ENCODE measurements at places on chromosomes 4 and X. TPM values are rescaled to one million over a fixed set of nuclear protein-coding genes. Genes with fewer than 3 reads are reported as not detected.

The RLIM gene
- 43.1 TPM for total RNA-seq

The CD99L2 gene
- total RNA-seq: 16.0 TPM

The NPNT gene
- not detected for total RNA-seq

The MAGIX gene
- total RNA-seq: 1.6 TPM

The CYP2U1 gene
- total RNA-seq: 16.3 TPM

The TLR2 gene
- 5.4 TPM for total RNA-seq

The CSAG3 gene
- not detected for total RNA-seq

The FRG2 gene
- not detected for total RNA-seq

The PROM1 gene
- not detected for total RNA-seq

The ARHGAP24 gene
- 141 TPM for total RNA-seq

The TMSB15B gene
- total RNA-seq: 9.0 TPM

The SPANXA1 gene
- not detected for total RNA-seq

The CSN1S1 gene
- total RNA-seq: not detected

The MTMR8 gene
- total RNA-seq: 11.8 TPM

DNA sequence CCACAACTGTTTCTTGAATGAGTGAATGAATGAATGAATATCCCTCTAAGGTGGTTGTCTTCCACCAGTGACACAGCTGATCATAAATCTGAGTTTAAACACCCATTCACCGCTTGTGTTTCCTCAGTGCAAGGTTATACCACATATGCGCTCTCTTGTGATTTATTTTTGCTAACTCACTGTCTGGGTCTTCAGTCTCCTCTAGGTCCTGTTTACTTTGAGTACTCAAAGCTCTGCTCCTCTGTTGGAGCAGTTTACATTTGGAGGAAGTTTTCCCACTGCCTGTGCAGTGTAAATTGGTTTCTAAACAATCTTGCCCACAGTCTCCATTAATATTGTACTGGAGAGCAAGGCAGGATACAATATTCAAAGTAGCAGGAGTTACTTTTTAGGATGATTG lies 212.6 kb upstream of the JADE1 start:
- no peaks in the 10 kb centered on the region for H3K36me3 ChIP-seq
- no peaks in the 10 kb centered on the region for H3K27me3 ChIP-seq
- H3K4me3 ChIP-seq: no peak overlapping the region
- DNase-seq: no peak

GRCh38 chr4:142485452-142485851 lies 360.6 kb downstream of the INPP4B start:
- H3K27me3 ChIP-seq: no peaks in the 10 kb centered on the region
- H3K4me3 ChIP-seq: no peak overlapping the region
- no peaks in the 10 kb centered on the region for H3K36me3 ChIP-seq

- H3K4me3 ChIP-seq: no peak overlapping the region
- peaks cover 13% of the 10 kb centered on the region for H3K4me1 ChIP-seq
- no peak for DNase-seq
Observed at GRCh38 chrX:31223817-31224216, 152.0 kb upstream of the FTHL17 start.

DNA sequence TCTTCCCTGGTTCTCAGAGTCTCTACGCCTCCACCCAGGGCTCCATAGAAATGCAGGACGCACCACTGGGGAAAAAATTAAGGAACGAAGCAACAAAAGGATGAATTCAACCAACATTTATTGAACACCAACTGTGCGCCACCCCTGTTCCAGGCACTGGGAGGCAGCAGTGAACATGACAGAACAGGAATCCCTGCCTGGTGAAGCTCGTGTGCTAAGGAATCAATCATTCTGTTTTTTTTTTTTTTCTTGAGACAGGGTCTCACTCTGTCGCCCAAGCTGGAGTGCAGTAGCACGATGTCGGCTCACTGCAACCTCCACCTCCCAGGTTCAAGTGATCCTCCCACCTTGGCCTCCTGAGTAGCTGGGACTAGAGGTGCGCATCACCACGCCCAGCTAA lies 1.9 kb upstream of the FTSJ1 start:
- no peaks in the 10 kb centered on the region for H3K36me3 ChIP-seq
- H3K27ac ChIP-seq: no peak overlapping the region
- no peaks in the 10 kb centered on the region for H3K27me3 ChIP-seq

DNA sequence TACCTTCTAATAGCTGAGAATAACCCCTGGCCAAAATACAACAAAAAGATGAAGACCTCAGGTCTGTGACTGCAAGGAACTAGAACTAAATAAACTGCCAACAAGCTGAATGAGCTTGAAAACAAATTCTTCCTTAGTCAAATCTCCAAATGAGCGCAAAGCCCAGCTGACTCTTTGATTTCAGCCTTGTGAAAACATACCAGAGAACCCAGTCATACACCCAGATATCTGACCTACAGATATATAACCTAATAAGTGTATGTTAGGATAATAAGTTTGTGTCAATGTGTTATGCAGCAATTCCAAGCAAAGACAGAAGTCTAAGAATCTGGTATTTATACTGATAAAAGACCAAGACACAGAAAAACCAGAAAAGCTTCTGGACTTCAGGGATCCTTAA lies 38.0 kb upstream of the ADGRL3 start:
- no peak overlapping the region for H3K27ac ChIP-seq
- no peaks in the 10 kb centered on the region for H3K27me3 ChIP-seq
- H3K4me3 ChIP-seq: no peak overlapping the region
- DNase-seq: no peak
- H3K36me3 ChIP-seq: no peaks in the 10 kb centered on the region

DNA sequence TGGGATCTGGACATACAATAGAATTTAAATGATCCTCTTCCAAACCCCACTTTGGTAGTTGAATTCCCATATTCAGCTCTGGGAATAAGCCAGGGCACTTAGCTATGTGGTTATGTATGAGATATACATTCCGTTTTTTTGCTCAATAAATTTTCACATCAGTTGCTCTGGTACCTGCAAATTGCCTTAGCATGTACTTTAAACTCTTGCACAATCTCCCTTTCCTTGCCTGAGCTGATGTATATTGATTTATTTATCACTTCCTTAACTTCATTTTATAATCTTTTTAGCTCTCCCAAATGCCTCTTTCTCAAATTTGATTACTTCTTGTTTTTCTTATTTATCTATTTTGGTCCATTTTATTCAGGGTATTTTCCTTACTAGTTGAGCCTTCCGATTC lies 90.1 kb upstream of the AGA start:
- no peaks in the 10 kb centered on the region for H3K27me3 ChIP-seq
- no peaks in the 10 kb centered on the region for H3K4me1 ChIP-seq
- H3K27ac ChIP-seq: no peak overlapping the region
- H3K36me3 ChIP-seq: no peaks in the 10 kb centered on the region
- no peak overlapping the region for H3K4me3 ChIP-seq

DNA sequence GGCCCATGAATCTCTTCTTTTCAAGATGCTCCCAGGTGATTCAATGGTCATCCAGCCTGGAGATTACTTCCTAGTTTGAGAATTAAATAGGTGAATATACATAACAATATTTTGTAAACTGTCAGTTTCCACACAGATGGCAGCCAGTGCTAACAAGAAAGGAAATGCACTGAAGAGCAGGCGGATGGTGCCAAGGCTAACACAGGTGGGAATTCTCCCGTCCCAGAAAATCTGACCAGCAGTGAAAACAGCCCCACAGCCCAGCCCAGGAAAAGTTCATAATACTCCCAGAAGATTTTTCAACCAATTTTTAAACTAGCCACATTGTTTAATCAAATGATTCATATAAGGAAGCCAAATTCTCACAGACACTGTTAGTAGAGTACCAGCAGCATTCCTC lies 387.2 kb upstream of the GATB start:
- H3K27me3 ChIP-seq: peaks cover 4% of the 10 kb centered on the region
- no peaks in the 10 kb centered on the region for H3K36me3 ChIP-seq
- no peak overlapping the region for H3K27ac ChIP-seq
- DNase-seq: no peak

- no peak overlapping the region for H3K27ac ChIP-seq
- DNase-seq: no peak
- no peak overlapping the region for H3K4me3 ChIP-seq
- H3K27me3 ChIP-seq: peaks cover 22% of the 10 kb centered on the region
- H3K4me1 ChIP-seq: peaks cover 2% of the 10 kb centered on the region
Observed at GRCh38 chr4:141126769-141127168, 6.5 kb downstream of the RNF150 start.

GRCh38 chr4:138445098-138445497 lies 202.9 kb upstream of the SLC7A11 start:
- H3K27ac ChIP-seq: no peak overlapping the region
- DNase-seq: no peak
- H3K4me1 ChIP-seq: no peaks in the 10 kb centered on the region
- H3K4me3 ChIP-seq: no peak overlapping the region
- no peaks in the 10 kb centered on the region for H3K36me3 ChIP-seq

- H3K4me3 ChIP-seq: no peak overlapping the region
- H3K4me1 ChIP-seq: peaks cover 21% of the 10 kb centered on the region
- no peaks in the 10 kb centered on the region for H3K36me3 ChIP-seq
- H3K27ac ChIP-seq: no peak overlapping the region
- DNase-seq: no peak
Observed at GRCh38 chr4:15586066-15586465, 69.1 kb downstream of the FBXL5 start.

GRCh38 chrX:77564823-77565222 lies 117.6 kb downstream of the FGF16 start:
- H3K4me3 ChIP-seq: no peak overlapping the region
- no peak overlapping the region for H3K27ac ChIP-seq
- H3K27me3 ChIP-seq: no peaks in the 10 kb centered on the region
- no peaks in the 10 kb centered on the region for H3K4me1 ChIP-seq
- DNase-seq: no peak
- peaks cover 6% of the 10 kb centered on the region for H3K36me3 ChIP-seq

DNA sequence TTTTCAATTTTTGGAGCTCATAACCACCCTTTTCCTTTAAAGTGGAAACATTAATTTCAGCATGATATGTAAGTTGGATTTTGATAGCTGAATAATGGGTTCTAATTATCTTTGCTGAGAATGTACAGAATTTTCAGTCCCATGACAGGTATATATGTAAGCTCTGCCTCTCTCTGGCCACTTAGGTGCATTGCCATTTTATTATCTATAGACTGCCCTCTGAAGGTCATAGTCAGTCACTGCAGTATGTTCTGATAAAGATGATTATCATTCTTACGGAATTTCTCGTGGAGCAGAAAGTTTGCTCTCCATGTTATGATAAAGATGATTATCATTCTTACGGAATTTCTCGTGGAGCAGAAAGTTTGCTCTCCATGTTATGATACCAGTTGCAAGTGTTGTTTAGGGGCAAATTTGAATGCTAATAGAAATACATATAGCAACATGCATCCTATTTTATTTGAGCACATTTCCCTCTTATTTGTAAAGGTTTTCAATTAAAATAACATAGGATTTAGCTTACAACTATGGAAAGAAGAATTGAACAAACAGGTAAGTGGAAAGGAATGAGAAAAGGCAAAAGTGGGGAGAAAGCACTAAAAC lies 10.4 kb downstream of the AFP start:
- no peaks in the 10 kb centered on the region for H3K27me3 ChIP-seq
- no peaks in the 10 kb centered on the region for H3K36me3 ChIP-seq
- H3K27ac ChIP-seq: no peak overlapping the region
- DNase-seq: peak; percentile 41
- H3K4me3 ChIP-seq: no peak overlapping the region

GRCh38 chrX:122817321-122817955 lies 366.6 kb upstream of the GRIA3 start:
- no peak overlapping the region for H3K27ac ChIP-seq
- no peaks in the 10 kb centered on the region for H3K27me3 ChIP-seq
- no peak overlapping the region for H3K4me3 ChIP-seq
- H3K36me3 ChIP-seq: no peaks in the 10 kb centered on the region

GRCh38 chrX:40651620-40652223 lies 4.4 kb upstream of the CXorf38 start:
- no peaks in the 10 kb centered on the region for H3K27me3 ChIP-seq
- no peak overlapping the region for H3K4me3 ChIP-seq
- peaks cover 7% of the 10 kb centered on the region for H3K4me1 ChIP-seq
- peak; percentile 74 for DNase-seq
- peaks cover 6% of the 10 kb centered on the region for H3K36me3 ChIP-seq

DNA sequence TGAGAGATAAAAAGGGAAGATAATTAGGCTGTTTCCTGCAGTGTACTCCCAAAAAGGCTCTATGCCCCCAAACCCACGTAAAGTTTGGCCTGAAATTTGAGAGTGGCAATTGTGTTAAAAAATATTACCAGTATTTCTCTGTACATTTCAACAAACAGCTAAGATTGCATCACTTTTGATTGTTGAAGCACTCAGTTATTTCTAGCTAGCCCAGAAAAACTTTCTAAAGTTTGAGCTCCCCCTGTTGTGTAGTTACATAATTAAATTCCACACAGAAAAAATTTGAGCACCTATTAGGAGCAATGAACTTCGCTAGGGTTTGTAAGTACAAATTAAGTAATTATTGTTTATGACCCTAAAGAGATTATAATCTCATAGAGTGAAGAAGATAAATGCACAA lies 109.4 kb downstream of the DLG3 start:
- H3K27me3 ChIP-seq: no peaks in the 10 kb centered on the region
- H3K36me3 ChIP-seq: no peaks in the 10 kb centered on the region
- no peak for DNase-seq
- H3K4me1 ChIP-seq: no peaks in the 10 kb centered on the region
- H3K27ac ChIP-seq: no peak overlapping the region
- H3K4me3 ChIP-seq: no peak overlapping the region

- DNase-seq: no peak
- no peak overlapping the region for H3K27ac ChIP-seq
- H3K27me3 ChIP-seq: no peaks in the 10 kb centered on the region
Observed at GRCh38 chr4:3313556-3314228, 20.9 kb downstream of the RGS12 start.

GRCh38 chr4:126697748-126698147 lies 935.0 kb upstream of the INTU start:
- no peak overlapping the region for H3K27ac ChIP-seq
- no peak overlapping the region for H3K4me3 ChIP-seq
- DNase-seq: no peak
- no peaks in the 10 kb centered on the region for H3K27me3 ChIP-seq

DNA sequence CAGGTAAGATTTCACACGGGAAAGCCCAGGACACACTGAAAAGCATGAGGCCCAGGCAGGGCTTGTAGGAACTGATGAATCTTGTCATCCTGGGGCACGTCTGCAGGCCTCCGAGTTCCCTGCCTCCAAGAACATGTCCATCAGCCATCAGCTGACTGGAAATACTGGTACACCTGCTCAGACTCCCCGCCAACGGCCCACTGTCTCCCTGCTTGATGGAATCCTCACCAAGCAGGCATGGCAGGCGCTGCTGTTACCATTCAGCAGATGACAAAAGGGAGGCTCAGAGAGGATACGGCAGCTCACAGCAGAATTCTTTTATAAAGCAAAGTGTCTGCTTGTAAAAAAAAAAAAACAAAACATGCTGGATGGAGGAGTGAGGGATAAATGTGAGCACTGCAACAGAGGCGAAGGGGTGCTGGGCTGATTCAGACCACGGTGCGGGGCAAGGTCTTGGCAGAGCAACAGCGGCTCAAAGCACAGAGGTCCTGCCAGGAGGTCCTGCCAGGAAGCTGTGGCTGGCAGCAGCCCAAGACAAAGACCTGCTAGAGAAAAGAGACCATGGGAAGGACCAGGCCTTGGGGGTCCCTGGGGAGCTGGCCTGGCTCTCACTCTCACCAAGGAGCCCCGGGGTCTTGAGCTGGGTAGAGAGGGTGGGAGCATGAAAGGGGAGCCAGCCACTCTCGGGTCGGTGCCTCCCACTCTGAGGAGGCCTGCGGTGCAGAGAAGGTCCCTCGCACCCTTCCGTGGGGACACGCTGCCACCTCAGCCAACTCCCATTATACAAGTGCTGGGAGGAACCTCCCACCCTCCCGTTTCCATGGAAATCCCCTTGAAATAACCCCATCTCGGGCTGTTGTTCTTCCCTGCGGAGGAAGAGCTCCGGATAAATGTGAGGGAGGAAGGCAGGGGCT lies 25.6 kb downstream of the PPP2R2C start:
- H3K36me3 ChIP-seq: no peaks in the 10 kb centered on the region
- no peak for DNase-seq

- DNase-seq: no peak
- H3K27ac ChIP-seq: no peak overlapping the region
- no peaks in the 10 kb centered on the region for H3K36me3 ChIP-seq
- H3K27me3 ChIP-seq: no peaks in the 10 kb centered on the region
Observed at GRCh38 chr4:75025431-75025830, 92.5 kb downstream of the PARM1 start.

All from B cell (primary cell).